ENCODE measurements at places on chromosomes 5 and 9.

DNA sequence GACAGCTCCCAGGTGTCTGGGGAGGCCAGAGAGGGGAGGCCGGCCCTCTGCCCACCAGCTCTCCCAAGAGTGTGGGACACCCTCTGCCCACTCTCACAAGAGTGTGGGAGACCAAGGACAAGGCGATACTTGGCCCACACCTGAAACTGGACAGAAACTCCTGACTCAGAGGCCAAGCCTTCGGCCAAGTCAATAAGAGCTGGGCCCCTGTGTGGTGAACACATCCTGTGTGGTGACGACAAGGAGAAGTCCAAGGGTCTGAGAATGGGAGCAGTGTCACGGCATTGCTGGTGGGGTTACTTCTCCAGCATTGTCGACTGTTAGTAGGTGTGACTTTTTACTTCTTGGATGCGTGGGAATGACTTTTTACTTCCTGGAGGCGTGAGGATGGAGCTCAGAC lies 14.6 kb upstream of the F2RL1 start:
- no peak for DNase-seq

- peak; percentile 45 for DNase-seq
Measured at GRCh38 chr9:123925819-123926218, 4.1 kb downstream of the DENND1A start.

GRCh38 chr9:15725953-15726352 lies 173.1 kb downstream of the CCDC171 start:
- DNase-seq, result peak; percentile 30

DNA sequence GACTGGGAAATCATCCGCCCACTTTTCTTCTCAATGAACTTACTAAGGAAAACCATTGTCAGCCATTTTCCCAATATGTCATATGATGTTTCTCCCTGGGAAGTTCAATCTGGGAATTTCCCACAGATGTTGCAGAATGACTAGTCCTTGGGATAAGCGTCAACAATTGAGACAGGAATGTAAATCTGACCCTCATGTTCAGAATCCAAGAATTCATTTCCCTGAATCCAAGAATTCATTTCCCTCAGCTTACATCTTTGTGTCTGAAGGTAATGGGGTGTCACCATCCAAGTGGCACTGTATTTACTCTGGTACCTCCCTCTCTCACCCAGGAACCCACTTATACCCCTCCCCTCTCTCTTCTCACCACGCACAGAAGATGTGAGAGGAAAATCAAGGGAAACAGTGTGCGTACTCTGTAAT lies 7.4 kb downstream of the KLF9 start:
- DNase-seq, result peak; percentile 96

DNA sequence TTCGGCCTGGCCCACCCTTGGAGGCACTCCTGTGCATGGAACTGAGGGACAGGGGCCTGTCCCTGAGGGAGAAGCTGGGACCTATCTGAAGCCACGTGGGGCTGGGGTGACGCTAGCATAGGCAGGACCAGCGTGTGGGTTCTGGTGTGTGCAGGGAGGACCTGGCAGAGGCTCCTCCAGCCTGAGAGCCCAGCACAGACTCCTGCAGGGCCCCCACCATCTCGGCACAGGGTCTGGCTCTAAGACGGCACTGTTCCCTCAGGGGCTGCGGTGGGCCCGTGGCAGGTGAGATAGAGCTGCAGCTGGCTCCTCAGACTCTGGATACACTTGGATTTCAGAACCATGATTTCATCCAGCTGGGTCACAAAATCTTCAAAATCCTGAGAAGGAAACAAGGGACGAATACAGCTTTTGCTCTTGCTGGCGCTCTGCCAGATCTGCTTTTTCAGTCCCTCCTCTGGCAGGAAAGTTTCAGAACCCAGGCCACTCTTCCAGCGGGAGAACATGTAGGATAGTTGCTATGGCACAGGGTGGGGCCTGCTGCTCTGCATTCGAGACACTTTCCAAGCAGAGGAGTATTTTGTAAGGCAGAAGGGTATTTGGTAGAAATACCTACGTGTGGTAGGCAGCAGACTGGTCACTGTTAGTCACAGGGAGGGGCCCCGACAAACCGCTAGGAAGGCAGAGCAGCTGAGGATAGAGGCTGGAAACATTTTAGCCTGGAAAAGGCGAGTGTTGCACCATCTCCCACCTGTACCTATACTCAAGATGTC lies 74.7 kb downstream of the KIF24 start:
- DNase-seq, result peak; percentile 89

DNA sequence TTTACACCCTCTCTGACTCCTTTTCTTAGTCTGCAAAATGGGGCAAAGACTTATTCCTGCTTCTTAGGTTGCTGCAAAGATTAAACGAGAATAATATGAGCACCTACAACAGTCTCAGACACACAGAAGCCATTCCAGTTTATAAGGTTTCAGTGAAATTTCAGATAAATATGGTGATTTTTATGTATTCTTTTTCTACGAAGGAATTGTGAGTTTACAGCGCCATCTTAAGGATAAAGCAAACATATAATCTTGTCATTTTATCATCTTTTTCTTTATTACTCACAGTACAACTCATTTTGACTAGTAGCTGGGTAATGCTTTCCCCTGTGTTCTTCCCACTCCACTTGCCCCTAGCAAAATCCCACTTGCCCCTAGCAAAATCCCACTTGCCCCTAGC lies 29.2 kb upstream of the SMC5 start:
- DNase-seq, result peak; percentile 58

Data from fibroblast of skin of back (primary cell).